NCI-H526 (cell line): ENCODE measurements at places on chromosomes 3 and 15.

GRCh38 chr3:12837295-12837986 is 3.9 kb downstream of the RPL32 start:
- no peak for DNase-seq

GRCh38 chr3:192917404-192918274 is at the start of gene MB21D2:
Gene MB21D2 (minus strand): TSS chr3:192917856. CDS start chr3:192917840, 16 bp downstream.
- DNase-seq = peak; percentile 77

DNA sequence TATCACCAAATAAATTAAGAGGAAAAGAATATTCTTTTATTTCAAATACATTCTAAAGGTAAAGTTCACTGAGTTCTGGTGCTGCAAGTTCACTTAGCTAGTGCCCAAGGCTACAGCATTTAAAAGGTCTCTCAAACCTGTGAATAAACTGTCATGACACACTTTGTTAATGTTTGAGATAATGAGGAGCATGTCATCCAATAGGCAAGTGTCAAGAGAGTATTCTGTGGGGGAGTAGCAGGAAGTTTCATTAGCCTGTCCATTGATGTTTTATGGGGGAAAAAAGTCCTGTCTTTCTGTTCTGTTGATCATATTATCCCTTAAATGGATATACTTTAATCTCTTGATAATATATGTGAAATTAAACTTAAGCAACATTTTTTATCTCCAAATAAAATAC is 4.0 kb downstream of the SPESP1 start:
- DNase-seq = no peak

GRCh38 chr3:188077160-188077799 is 76.7 kb upstream of the LPP start:
- no peak for DNase-seq

DNA sequence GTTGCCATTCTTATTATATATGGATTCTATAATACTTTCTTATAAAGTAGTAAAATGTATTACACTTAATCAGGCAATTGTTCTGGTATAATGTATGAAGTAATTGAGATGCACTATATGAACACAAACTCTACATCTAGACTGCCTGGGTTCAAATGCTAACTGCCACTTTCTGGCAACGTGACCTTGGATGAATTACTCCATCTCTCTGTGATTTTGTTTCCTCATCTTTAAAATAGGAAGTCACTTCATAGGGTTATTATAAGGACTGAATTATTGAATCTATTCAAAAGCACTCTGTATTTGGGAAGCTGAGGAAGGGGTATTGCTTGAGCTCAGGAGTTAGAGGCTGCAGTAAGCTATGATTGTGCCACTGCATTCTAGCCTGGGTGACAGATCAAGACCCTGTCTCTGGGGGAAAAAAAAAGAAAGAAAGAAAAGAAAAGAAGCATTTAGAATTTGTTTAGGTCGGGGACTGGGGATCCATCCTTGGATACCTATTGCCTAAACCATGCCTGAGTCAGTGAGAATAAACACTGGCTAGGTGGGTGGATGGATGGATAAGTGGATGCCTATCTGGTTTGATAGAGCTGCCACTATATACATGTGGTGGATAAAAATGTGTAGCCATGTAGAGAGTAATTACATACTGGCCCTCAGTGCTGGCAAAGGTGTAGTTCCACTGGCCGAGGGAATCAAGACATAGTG is 2.5 kb downstream of the TM4SF1 start:
- DNase-seq = no peak
